DMS 273 treated with DMSO at 0.1 percent for 48 hours (cell line): ENCODE measurements at places on chromosomes 16 and 17.

DNA sequence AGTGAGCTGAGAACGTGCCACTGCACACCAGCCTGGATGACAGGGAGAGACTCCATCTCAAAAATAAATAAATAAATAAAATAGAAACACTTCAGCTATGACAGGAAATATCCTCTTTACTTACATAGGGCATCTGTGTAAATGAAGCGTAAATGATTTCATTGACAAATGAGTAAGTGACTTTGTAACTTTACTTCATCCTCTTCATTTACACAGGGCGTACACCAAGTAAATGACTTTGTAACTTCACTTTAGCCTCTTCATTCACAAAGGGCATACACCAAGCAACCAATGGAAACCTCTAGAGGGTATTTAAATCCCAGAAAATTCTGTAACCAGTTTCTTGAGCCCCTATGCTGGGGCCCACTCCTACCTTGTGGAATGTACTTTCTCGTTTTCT is 16.2 kb upstream of the KLHDC4 start:
- no peak for DNase-seq

DNA sequence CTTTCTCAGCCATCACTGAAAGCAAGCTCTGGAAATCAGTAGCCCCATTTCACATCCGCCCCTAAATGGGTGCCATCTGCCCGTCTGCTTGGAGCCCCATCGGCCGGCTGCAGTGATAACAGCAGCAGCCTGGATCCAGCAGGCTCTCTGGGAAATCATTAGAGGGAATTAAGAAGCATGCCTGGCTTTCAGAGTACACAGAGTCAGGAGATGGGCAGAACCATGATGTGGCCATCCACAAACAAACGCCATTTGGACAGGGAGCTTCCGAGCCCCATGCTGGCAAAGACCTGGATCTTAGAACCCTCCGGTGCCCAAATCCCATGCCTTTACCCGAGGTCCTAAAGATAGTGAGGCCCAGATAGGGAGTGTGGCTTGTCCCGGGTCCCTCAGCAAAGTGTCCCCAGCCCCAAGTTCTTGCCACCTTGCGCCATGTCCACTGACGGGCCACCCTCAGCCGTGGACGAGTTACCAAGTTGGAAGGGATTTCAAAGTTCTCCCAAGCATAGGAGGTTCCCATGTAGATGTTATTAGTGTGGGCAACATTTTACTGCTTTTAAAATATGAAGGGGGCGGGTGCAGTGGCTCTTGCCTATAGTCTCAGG is 1.0 kb upstream of the LITAF start:
- DNase-seq: no peak

DNA sequence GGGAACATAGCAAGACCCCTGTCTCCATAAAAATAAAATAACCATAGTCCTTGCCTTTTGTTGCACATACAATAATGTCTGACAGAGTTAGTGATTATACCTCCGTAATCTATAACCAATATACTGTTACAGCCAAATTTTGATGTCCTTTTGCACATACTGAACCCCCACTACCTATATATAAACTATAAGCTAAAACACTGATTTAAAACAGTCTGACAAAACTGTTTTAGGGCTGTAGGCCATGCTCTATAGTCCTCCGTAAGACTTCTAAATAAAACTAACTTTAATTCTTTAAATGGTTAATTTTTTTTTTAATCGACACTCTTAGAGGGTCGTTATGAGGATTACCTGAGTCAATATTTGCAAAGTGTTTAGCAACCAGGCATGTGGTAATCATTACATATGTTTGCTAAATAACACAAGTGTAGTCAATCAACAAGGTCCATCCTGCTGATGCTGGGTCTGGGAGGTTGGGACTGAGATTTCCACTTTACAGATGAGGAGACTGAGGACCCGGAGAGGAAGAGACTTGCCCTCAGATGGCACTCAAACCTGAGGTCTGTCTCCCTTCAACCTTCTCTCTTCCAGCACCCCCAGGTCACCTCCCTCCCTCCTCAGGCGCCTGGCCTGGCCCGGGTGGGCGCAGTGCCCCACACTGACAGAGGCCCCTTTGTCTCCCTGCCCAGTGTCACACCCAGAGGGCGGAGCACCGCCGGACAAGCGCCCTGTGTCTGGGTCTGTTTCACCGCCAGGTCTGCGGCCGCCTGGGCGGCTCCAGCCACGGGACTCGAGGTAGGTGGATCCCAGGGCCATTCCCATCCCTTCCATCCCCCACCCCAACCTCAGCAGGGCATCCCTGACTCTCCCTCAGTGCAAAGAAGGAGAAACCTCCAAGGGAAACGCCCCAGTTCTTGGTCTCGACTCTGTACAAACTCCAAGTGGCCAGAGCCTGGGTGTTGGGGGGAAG is 10.3 kb downstream of the ZNF385C start:
- no peak for DNase-seq

GRCh38 chr17:8382880-8383142 is 182 bp downstream of the RPL26 start:
- no peak for DNase-seq

DNA sequence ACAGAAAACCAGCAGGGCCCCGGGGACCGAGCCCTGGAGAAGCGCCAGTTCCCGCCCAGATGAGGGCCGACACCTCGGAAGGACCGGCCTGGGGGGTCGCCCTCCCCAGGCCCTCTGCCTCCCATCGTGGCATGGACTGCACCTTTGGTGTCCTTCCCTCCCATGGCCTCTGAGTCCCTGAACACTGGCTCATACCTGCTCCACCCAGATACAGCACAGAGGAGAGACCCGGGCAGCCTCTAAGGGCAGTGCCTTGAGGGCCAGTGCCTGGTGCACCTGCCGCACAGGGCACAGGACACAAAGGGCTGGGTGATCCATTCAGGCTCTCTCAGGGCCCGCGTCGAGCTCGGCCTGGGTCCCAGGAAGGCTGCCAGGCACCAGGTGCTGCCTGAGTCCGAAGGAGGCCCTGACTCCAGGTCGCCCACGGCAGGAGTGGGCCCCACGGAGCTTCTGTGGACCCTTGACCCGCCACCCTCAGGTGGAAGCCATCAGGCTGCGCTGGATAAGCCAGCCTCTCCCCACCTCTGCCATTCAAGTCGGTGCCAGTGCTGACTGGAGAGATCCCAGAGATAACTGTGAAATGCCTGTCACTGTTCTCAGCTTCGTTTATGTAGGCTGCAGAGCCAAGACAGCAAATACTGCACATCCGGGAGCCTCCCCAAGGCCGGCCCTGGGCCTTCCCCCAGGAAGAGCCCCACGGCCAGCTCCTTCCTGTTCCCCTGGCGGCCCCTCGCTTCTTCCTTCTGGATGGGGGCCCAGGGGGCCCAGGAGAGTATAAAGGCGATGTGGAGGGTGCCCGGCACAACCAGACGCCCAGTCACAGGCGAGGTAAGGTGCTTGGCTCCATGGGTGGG is at the start of gene ZG16B:
Gene ZG16B (plus strand): TSS at position 803 of the 854 bp plus-strand sequence. CDS start 139 bp downstream, outside the sequence.
- no peak for DNase-seq

GRCh38 chr16:2939968-2940367 is 24.1 kb upstream of the KREMEN2 start:
- no peak for DNase-seq

GRCh38 chr17:72187556-72187955 is 66.7 kb downstream of the SOX9 start:
- no peak for DNase-seq

GRCh38 chr17:79752175-79752574 is 21.4 kb downstream of the ENPP7 start:
- DNase-seq: no peak

- no peak for DNase-seq
Measured at GRCh38 chr17:29504711-29505110, 62.1 kb downstream of the ABHD15 start.

GRCh38 chr17:57811638-57812280 is 38.1 kb downstream of the MRPS23 start:
- DNase-seq: no peak

- DNase-seq: no peak
Measured at GRCh38 chr16:13376174-13376573, 474.8 kb downstream of the SHISA9 start.

DNA sequence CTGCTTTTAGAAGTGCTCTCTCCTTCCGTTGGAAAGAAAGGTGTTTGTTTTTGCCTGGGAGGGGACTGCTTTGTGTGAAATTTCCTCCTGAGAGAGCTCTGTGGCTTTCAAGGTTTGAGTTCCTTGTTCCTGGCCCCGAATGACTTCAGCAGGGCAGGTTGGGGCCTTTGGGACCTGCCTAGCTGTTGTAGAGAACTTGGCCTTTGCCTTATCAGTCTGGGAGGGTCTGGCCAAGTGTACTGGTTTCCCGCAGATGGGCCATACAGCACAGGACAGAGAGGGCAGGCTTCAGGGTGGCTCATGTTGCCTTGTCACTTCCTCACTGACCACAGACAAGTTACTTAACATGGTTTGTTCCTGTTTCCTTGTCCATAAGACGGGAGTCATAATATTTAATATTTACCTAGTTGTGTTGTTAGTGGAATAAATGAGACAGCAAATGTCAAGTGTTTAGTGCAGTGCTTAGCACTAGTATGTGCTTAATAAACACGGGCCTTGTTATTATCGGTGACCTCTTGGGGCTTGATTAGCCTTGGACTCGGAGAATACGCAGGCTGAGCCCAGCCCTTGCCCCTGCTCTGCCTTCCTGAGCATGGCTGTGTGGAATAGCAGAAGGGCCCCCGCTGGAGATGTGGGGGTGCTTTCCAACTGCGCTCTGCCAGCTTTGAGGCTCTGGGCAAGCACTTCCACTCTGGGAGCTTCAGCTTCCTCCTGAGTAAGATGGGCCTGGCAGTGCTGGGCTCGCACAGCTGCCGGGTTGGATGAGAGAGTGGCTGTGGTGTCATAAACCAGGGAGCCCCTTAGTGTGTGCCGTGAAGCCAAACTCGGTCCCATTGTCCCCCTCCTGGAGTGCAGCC is 6.6 kb downstream of the PRSS8 start:
- no peak for DNase-seq

- DNase-seq: no peak
Measured at GRCh38 chr16:58458606-58459343, 41.2 kb upstream of the NDRG4 start.

DNA sequence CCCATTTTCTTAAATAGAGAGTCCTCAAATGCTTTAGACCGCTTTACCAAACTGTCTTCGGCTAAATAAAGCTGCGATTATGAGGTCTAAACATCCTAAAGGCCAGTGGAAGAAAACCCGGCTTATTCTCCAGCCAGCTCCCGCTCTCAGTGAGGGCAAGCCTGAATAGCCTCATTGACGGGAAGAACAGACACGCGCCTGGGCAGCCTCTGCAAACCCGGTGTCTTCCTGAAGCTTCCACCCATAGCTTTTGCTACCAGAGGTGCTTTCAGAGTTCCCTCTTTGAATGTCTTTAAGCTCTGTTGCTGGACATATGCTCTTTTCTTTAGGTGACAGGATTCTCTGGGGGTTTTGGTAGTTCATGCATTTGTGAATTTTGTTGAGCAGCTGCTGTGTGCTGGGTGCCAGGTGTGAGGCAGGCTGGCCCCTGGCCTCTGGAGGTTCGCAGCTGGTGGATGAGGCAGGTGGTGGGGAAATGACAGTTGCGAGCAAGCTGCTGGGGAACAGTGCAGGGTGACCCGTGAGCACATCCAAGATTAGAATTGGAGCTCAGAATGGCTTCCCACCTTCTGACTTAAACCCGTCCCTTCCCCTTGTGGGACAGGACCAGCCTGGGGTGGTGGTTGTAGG is 44.7 kb downstream of the CRISPLD2 start:
- DNase-seq: peak; percentile 21

DNA sequence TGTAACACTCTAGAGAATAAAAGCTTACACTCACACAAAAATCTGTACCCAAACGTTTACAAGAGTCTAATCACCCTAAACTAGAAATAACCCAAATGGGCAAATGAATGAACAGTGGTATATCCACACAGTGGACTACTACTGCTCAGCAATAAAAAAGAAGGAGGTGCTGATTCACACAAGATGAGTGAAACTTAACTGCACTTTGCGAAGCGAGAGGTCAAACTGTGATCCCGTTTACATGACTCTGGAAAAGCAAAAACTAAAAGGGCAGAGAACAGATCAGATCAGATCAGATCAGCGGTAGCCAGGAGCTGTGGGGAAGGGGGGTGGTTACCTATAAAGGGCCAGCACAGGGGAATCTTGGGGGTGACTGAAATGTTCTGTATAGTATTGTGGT is 113.4 kb downstream of the TRIM37 start:
- DNase-seq: no peak

DNA sequence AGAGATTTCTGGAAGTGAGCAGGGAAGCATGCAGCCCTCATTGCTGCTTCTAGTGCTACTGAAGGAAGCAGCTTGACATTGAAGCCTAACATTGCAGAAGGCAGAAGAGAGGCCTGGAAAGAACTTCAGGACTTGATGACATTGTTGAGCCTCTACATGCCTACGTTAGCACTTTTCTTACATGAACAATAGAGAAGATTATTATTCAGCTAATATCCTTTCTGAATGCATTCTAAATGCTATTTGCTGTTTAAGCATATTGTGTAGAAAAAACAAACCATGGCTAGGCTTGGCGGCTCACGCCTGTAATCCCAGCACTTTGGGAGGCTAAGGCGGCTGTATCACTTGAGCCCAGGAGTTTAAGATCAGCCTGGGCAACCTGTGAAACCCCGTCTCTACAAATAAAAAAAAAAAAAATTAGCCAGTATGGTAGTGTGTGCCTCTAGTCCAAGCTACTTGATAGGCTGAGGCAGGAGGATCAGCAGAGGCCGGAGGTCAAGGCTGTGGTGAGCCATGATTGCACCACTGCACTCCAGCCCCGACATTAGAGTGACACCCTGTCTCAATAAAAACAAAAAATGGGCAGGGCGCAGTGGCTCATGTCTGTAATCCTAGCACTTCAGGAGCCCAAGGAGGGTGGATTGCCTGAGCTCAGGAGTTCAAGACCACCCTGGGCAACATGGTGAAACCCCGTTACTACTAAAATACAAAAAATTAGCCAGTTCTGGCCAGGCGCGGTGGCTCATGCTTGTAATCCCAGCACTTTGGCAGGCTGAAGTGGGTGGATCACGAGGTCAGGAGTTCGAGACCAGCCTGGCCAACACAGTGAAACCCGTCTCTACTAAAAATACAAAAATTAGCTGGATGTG is 2.2 kb upstream of the AURKB start:
- DNase-seq: no peak

DNA sequence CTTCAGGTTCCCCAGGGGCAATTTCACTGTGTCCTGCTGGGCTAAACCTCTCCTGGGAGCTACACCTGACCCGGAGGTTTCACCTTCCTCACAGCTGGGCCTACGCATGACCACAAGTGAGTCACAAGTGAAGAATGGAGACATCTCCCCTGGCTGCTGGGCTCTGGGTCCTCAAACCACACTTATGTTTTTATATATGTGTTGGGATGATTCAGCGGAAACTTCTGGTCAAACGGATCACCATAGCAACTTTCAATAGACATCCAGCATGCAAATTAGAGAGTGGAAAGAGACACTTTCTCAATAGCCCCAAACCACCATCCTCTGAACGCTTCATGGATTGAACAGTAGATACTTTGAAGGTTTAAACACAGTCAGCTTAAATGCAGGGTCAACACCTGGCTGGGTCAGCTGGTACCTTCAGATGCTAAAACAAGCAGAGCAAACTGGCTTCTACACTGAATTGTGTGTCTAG is 28.0 kb upstream of the MAF start:
- no peak for DNase-seq

GRCh38 chr16:24854607-24855171 is 8.9 kb downstream of the SLC5A11 start:
- no peak for DNase-seq
